ENCODE measurements at places on chromosomes 16 and 17. TPM values are rescaled to one million over a fixed set of nuclear protein-coding genes. Genes with fewer than 3 reads are reported as not detected.

CLEC19A gene
- not detected for total RNA-seq

GRCh38 chr17:65794572-65794971, 233.1 kb upstream of the AXIN2 start:
- no peaks in the 10 kb centered on the region for H3K4me1 ChIP-seq
- DNase-seq, result peak; percentile 19

DNA sequence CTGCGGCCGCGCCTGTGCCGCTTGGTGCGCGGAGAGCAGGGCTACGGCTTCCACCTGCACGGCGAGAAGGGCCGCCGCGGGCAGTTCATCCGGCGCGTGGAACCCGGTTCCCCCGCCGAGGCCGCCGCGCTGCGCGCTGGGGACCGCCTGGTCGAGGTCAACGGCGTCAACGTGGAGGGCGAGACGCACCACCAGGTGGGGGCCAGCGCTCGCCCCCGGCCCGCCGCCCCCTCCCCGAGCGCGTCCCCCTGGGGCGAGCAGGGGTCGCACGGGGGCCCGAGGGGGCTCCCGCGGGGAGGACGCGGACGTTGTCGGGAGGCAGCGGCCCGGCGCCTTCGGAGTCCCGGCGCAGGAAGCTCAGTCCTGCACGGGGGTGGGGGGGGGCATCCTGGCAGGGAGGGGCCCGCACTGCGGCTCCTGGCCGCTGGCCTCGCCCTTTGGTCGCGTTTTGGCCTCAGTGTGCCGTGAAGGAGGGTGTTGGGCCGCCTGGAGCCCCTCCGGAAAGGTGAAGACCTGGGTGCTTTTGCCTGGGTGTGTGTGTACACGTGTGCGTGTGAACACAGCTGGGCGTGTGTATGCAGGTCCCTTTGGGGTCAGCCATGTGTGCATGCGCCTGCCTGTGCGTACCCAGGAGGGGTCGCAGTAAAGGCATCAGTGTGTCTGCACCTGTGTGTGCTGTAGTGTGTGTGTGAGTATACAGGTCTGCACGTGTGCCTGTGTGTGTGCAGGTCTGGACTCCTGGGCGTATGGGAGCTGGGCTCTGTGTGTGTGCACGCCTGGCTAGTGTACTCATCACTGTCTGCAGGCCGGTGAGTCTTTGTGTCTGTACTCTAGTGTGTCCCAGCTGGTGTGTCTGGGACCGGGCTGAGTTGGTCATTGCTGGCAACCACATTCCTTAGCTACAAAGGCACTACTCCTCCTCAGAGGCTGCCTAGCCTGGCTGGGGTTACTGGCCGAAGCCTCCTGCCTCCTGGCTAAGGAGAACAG, 615 bp downstream of the NHERF2 start:
- no peak for DNase-seq
- no peak overlapping the region for H3K4me3 ChIP-seq
- H3K36me3 ChIP-seq, result no peaks in the 10 kb centered on the region

DNA sequence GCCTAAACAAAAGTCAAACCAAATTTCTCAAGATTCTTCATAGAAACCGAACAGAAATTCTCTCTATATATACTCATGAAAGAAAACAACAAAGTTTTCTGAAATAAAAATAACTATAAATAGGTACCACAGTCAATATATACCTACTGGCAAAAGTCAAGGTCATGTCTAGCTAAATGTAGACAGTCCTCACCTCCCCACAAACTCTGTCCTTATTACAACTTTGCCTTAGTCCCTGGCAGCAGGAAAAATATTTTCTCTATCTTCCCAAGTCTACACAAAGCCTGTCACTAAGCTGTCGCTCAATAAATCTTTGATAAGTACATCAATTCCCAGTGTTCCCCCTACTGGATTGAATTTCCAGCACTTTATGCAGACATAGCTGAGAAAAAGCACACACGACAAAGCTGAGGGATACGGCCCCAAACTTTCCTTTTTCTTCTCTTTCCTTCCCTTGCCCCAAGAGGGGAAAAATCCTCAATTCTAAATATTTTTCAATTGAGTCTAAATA, 2.7 kb downstream of the CFAP20 start:
- H3K36me3 ChIP-seq, result no peaks in the 10 kb centered on the region
- peaks cover 41% of the 10 kb centered on the region for H3K4me1 ChIP-seq

C17orf50 gene
- not detected for total RNA-seq

PKMYT1 gene
- not detected for total RNA-seq

GRCh38 chr16:78619811-78620210, 520.4 kb downstream of the WWOX start:
- H3K4me1 ChIP-seq, result no peaks in the 10 kb centered on the region
- no peak for DNase-seq
- H3K36me3 ChIP-seq, result no peaks in the 10 kb centered on the region
- no peak overlapping the region for H3K4me3 ChIP-seq
- no peaks in the 10 kb centered on the region for H3K27me3 ChIP-seq
- H3K27ac ChIP-seq, result no peak overlapping the region

GRCh38 chr17:76018801-76019200, 8.3 kb downstream of the EVPL start:
- no peaks in the 10 kb centered on the region for H3K4me1 ChIP-seq
- no peak overlapping the region for H3K27ac ChIP-seq
- H3K27me3 ChIP-seq, result no peaks in the 10 kb centered on the region
- peaks cover 5% of the 10 kb centered on the region for H3K36me3 ChIP-seq
- H3K4me3 ChIP-seq, result no peak overlapping the region
- no peak for DNase-seq

GRCh38 chr16:15509051-15509592, 74.7 kb downstream of the BMERB1 start:
- DNase-seq, result no peak
- no peaks in the 10 kb centered on the region for H3K27me3 ChIP-seq
- H3K36me3 ChIP-seq, result no peaks in the 10 kb centered on the region
- no peak overlapping the region for H3K27ac ChIP-seq
- H3K4me3 ChIP-seq, result no peak overlapping the region

GRCh38 chr16:79077346-79077745, 523.2 kb downstream of the MAF start:
- H3K4me3 ChIP-seq, result no peak overlapping the region
- peaks cover 6% of the 10 kb centered on the region for H3K4me1 ChIP-seq
- no peaks in the 10 kb centered on the region for H3K36me3 ChIP-seq
- no peaks in the 10 kb centered on the region for H3K27me3 ChIP-seq
- no peak for DNase-seq

DNA sequence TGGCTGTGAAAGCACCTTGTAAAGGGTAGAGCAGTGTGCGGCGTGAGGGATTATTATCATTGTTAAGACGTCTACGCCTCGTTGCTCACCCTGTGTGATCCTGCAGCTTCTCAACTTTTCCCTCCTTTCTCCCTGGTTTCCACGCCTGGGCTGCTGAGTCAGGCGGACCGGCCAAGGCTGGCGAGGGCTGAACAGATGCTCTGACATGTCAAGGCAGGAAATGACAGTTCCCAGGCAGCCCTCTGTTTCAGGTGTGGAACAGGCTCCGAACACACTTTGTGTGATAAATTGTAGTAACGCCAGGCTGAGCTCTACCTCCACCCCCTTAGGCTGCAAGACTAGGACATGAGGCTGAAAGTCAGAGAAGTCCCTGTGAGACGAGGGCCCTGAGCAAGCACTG, 46.0 kb upstream of the TBX2 start:
- H3K4me3 ChIP-seq, result no peak overlapping the region
- H3K27ac ChIP-seq, result no peak overlapping the region
- H3K36me3 ChIP-seq, result no peaks in the 10 kb centered on the region

GRCh38 chr17:13704333-13704732, 102.6 kb upstream of the HS3ST3A1 start:
- DNase-seq, result no peak
- H3K27ac ChIP-seq, result no peak overlapping the region
- no peaks in the 10 kb centered on the region for H3K36me3 ChIP-seq
- H3K27me3 ChIP-seq, result no peaks in the 10 kb centered on the region

GRCh38 chr17:63191610-63192009, 225.6 kb downstream of the TANC2 start:
- no peak for DNase-seq
- H3K4me3 ChIP-seq, result no peak overlapping the region

DNA sequence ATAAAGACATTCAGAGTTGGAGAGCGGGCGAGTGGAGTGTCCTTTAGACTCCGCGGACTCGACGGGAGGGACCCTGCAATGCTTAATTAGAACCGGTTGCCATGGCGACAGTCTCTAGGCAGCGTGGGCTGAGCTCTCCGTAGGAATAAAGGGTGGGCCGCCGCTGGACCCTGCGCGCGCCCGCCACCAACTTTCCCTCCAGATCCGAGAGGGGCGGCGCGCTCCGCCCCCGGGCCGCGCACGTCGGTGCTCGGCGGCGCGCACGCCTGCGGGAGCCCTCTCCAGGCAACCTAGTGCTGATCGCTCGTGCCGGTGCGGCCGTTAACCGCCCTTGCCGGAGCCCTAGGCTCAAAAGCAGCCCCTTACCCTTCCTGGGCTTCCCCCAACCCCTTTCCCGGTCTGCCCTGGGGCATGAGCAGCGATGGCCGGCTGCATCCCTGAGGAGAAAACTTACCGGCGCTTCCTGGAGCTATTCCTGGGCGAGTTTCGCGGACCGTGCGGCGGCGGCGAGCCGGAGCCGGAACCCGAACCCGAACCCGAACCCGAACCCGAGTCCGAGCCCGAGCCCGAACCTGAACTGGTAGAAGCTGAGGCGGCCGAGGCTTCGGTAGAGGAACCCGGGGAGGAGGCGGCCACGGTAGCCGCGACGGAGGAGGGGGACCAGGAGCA, at the start of gene PPM1E:
Gene PPM1E, plus strand, starts transcription at position 278 of the 669 bp plus-strand sequence.
- peaks cover 15% of the 10 kb centered on the region for H3K4me1 ChIP-seq
- peak within 1 kb of the TSS; percentile 30 for H3K4me3 ChIP-seq
- DNase-seq, result peak; percentile 18
- no peak within 1 kb of the TSS for H3K27ac ChIP-seq
- no peaks in the 10 kb centered on the region for H3K36me3 ChIP-seq

DNA sequence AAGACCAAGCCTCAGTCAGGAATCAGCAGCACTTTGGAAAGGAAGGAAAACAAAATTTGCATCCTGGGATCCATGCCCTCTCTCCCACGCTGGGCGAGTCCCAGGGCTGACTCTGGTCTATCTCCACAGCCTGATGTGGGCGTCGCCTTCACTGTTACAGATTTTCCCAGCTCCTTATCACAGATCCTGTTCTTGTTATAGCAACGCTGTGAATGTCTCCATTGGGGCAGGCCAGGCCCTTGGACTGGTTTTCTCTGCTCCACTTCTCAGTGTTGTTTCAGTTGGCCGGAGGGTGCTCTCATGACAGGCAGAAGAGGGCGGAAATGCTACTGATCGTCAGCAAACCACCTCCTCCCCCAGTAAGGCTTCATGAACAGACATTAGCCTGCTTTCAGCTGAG, 127.9 kb upstream of the CDH11 start:
- no peaks in the 10 kb centered on the region for H3K36me3 ChIP-seq
- DNase-seq, result peak; percentile 50
- H3K4me3 ChIP-seq, result no peak overlapping the region
- no peaks in the 10 kb centered on the region for H3K27me3 ChIP-seq
- H3K27ac ChIP-seq, result no peak overlapping the region
- H3K4me1 ChIP-seq, result peaks cover 5% of the 10 kb centered on the region

DNA sequence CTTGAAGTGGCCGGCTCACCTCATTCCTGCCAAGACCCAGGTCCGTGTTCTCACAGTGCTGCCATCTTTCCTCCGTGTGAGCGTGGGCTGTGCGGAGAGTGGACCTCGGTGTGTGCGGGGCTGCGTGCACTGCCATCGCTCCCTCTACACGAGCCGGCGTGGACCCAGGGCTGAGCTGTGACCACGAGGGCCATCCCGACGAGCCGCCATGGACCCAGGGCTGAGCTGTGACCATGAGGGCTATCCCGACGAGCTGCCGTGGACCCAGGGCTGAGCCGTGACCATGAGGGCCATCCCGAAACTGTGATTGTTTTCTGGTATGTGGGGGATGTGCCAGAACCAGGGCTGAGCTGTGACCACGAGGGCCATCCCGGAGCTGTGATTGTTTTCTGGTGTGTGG, 8.9 kb upstream of the MVD start:
- no peaks in the 10 kb centered on the region for H3K27me3 ChIP-seq
- DNase-seq, result no peak
- no peaks in the 10 kb centered on the region for H3K4me1 ChIP-seq
- H3K4me3 ChIP-seq, result no peak overlapping the region
- H3K27ac ChIP-seq, result no peak overlapping the region

- no peaks in the 10 kb centered on the region for H3K27me3 ChIP-seq
- H3K4me1 ChIP-seq, result peaks cover 7% of the 10 kb centered on the region
- no peaks in the 10 kb centered on the region for H3K36me3 ChIP-seq
These were observed 1.1 kb upstream of the TFAP4 start for GRCh38 chr16:4273858-4274311.

USH1G gene
- not detected for total RNA-seq

DNA sequence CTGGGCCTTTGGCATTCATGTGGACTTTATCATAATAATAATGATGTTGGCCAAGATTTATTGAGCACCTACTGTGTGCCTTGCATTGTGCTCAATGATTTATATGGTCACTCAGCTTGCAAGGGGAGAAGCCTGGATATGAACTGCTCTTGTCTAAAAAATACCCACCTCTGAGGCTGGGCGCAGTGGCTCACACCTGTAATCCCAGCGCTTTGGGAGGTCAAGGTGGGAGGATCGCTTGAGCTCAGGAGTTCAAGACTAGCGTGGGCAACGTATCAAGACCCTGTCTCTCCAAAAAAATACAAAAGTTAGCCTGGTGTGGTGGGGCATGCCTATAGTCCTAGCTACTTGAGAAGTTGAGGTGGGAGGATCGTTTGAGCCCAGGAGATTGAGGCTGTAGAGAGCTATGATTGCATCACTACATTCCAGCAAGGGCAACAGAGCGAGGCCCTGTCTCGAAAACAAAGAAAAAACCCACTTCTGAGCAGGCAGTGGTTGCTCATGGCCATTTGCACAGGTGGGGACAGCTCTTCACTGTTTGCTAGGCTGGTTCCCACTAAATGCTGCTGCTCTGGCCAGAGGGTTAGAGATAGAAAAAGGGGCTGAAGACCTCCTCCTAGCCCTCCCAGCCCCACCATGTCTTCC, 4.3 kb upstream of the ADGRG1 start:
- peaks cover 89% of the 10 kb centered on the region for H3K4me1 ChIP-seq
- peak; percentile 82 for DNase-seq

SMIM36 gene
- not detected for total RNA-seq

WNT9B gene
- total RNA-seq, result not detected

MYH1 gene
- under 0.01 TPM for total RNA-seq

Measured in thyroid gland (tissue), 4 donors.